ENCODE measurements at places on chromosomes 1 and 21.

GRCh38 chr1:226473325-226473724, 65.4 kb upstream of the PARP1 start:
- DNase-seq = no peak

DNA sequence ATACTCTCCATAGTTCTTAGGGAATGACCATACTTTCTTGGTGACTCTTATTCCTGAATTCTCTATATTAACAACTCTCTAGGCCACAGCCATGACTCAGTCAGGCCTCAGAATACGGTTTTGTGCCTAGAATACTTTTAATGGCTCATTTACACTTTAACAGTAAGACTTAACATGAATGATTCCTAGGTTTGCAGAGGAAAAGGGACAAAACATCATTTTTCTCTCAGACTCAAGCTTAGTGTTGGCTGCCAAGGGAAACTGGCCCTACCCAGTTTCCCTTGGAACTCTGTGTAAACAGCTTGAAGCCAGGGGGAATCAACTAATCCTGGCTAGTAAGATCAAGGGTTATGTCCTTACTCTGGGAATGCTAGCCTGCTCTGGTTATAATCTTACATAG, 164.9 kb upstream of the PKN2 start:
- no peak for DNase-seq

DNA sequence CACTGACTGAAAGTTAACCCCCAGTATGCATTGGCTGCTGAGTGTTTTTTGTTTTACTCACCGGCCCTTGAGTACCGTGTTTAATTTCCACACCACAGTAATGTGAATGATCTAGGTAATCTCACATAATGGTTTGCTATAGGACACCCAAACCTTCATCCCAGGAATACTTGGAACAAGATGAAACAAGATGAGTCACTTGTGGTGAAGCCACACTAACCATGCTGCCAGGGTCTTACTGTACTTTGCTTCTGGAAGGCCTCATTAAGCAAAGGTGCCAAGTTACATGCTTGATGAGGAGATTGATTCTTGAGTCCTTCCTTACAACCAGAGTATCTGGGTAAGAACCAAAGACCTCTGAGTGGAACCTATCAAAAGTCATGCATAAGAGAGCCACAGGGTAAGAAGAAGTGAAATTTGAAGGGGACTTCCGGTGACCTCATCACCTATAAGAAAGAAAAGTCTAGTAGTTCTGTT, 163.3 kb downstream of the NRIP1 start:
- peak; percentile 84 for DNase-seq

DNA sequence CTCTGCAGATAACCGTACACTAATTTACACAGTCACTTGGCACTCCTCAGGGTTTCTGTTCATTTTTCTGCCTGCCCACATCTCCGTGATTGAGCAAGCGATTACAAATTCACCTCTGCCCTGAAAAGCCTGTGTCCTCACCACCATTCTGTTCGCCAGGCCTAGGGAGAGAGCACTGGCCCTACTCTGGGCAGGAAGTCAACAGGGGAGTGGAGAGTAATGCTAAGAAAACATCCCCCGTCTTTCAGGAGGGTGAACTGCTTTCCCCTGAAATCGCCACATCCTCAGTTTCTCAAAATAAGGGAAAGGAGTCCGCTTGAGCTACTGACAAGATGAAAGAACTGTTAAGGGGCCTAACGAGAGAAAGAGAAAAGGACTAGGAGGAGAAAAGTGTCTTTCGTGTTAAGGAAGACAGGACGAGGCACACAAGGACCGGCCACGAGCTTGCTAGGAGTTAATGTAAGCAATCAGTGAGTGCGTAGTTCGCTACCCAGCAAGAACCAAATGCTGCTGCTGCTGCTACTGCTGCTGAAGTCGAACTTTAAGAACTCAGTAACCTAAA, 632 bp downstream of the PEX19 start:
- peak; percentile 92 for DNase-seq

DNA sequence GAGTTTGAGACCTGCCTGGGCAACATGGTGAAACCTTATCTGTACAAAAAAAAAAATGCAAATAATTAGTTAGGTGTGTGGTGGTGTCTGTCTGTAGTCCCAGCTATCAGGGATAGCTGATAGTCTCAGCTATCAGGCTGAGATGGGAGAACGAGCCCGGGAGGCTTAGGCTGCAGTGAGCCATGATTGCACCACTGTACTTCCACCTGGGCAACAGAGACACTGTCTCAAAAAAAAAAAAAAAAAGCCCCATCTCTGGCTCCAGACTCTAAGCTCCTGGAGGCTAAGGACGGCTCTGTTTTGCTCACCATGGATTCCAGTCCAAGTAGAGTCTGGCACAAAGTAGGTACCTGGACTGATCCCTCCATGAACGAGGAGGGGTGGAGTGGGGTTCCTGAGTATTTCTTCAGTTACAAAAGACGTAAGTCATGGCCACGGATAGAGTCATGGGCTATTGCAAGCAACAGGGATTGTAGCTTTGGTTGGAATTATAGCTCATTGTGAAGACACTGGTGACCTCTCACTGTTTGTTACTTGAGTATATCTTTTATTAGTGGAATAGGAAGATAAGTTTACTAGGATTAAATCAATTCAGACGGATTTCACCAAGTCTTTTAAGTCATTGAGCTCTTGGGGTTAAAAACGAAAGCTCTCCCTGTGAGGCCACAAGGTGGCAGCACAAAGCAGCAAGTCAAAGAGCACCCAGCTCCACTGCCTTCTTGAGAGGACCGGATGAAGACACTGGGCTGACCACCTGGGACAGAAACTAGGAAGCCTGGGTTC, 35.6 kb upstream of the TMEM61 start:
- peak; percentile 78 for DNase-seq

GRCh38 chr1:22619798-22620197, 16.6 kb upstream of the C1QA start:
- no peak for DNase-seq

GRCh38 chr1:235864931-235865525, 1.7 kb downstream of the LYST start:
- DNase-seq = no peak

GRCh38 chr1:99643021-99643779, 2.7 kb upstream of the PALMD start:
- DNase-seq = peak; percentile 28

- DNase-seq = no peak
Measured at GRCh38 chr1:55612988-55613387, 397.8 kb upstream of the USP24 start.

- no peak for DNase-seq
Measured at GRCh38 chr1:222109836-222110235, 367.9 kb upstream of the DUSP10 start.

GRCh38 chr21:45769294-45769693, 125.8 kb downstream of the PCBP3 start:
- DNase-seq = no peak

- no peak for DNase-seq
Measured at GRCh38 chr1:47568763-47569162, 130.9 kb downstream of the FOXD2 start.

DNA sequence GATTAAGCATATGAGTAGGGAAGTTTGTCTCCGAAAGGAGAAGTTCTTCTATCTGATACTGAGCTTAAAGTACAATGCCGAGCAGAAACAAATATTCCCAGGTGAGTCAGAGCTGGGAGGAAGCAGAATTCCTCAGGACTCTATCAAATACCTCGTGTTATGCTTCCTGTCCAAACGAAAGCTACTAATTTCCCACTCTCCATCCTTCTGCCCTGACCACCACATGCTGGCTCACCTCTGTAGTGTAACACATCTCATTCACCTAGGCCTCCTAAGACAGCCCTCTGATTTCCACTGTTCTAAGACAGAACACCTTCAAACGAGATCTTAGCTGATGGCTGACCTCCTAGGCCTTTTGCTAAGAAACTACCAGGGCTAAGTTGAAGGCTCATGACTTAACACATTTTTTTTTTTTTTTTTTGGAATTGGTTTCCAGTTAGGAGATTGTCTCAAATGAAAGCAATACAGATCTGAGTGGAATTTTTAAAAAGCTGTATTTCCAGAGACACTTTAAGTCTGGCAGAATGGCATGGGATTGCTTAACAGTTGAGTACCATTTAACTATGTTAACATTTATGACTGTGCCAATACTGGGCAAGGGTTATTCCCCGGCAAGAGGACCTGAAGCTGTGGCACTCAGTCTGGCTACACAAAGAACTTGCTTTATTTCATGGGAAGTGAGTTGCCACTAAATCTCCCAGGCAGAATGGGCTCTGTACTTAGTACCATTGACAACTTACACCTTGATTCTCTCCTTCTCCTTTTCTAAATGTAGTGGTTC, 583.4 kb downstream of the DPYD start:
- peak; percentile 29 for DNase-seq

DNA sequence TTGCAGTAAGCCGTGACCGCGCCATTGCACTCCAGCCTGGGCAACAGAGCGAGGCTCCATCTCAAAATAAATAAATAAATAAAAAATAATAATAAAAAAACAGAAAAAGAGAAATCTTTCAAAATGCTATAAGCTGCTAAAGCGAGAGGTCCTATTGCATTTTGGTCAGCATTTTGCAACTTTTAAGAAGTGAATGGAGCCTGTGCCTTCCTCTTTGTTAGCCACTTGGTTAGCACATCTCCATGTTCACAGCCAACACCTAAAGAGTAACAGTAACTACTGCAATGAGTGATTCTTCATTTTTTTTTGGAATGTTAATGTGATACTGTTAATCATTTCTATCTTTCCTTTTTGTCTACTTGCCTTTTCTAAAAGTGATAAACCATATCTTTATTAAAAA, 80.6 kb downstream of the ERG start:
- no peak for DNase-seq

DNA sequence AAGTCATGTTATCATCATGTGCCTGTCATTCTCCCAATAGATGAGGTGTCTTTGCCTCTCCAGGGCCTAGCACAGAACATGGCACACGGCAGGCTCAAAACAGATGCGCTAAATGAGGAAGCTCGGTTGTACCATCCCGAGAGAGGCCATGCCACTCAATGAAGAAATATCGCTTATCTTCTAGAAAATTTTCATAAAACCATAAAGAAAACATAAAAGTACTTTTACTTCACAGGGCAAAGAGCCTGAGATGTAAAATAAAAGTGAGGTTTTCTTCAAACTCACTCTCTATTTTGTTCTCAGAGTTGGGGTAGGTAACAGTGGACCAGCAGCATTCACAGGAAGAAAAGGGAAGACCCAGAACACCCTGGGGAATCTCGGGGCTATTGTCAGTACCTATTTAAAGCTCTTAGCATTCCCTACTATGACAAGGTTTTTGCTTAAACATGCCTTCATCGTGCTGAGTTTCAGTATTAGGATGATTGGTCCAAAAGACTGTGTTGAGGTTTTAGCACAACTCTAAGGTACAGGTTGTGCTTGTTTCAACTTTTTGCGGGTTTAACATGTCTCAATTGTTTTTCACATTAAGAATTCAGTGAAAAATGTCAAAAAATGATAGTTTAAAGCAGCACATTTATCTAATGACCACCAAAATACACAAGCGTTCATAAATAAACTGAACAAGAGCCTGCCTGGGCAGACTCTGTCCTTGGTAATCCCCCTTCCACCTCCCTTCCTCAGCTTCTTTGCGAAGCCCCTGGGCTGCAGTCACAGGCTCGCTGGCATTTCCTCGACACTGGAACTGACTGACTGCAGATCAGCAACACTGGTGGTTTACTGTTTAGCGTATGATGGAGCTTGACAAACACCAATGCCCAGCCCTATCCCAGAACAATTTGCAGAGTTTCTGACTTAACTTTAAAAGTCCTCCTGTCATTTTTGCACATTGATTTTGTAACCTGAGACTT, 55.6 kb downstream of the COQ8A start:
- DNase-seq = no peak

DNA sequence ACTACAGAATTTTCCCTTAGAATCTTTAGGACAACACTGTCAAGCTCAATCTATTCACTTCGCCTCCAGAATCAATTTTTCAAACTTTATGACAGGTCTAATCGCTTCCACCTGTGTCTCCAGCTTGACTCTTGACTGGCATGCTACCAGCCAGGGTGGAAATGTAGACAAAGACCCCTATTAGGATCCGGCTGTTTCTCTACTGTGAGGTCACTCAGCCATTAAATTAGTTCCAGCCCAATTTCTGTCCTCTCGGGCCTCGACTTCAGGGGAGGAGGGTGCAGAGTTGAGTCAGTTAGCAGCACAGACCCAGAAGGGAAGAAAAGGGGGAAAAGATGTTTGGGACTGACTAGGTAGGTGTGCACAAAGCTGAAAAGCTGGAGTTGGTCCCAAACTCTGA, 78.5 kb downstream of the HLCS start:
- no peak for DNase-seq

DNA sequence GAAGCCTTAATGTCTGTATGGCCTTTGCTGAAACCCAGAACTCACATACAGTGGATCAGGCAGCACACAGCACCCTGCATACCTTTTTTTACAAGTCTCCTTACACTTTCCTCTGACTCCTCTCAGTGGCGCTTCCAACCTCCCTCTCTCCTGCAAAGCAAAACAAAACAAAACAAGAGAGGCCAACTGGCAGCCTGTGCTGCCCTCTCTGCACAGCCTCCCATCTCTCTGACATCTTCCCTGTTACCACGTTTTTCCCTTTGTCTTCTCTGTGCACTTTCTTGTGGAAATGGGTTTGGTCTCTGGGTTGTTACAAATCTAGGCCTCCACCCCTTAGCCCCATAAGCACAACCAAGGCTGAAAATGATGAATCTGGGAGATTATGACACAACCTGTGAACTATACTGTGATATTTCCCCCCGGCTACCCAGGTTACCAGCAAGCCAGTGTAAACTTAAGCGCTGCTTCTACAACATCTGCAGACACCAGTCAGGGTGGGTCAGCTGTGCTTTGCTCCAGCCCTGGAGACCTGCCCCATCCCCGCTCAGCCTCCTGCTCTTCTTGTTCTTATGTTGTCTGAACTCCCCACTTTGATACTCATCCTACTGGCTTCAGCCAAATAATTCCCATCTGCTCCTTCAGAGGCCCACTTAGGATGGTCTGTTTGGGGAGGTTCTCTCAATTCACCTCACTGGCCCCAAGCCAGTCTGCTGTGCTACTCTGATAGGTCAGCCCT, 54.9 kb upstream of the FMOD start:
- DNase-seq = no peak

GRCh38 chr1:244012202-244012601, 38.9 kb upstream of the ZBTB18 start:
- DNase-seq = peak; percentile 67

- DNase-seq = peak; percentile 96
Measured at GRCh38 chr1:163069142-163069541, at the start of gene RGS4. Gene RGS4, plus strand, starts transcription at chr1:163069361. Its CDS starts 124 bp downstream, at chr1:163069485.

- DNase-seq = peak; percentile 69
Measured at GRCh38 chr21:45004481-45005247, 64.8 kb downstream of the SLX9 start.

- DNase-seq = no peak
Measured at GRCh38 chr1:20615946-20616846, 17.1 kb upstream of the PINK1 start.

GRCh38 chr21:42468491-42469131, 27.4 kb downstream of the RSPH1 start:
- peak; percentile 57 for DNase-seq

DNA sequence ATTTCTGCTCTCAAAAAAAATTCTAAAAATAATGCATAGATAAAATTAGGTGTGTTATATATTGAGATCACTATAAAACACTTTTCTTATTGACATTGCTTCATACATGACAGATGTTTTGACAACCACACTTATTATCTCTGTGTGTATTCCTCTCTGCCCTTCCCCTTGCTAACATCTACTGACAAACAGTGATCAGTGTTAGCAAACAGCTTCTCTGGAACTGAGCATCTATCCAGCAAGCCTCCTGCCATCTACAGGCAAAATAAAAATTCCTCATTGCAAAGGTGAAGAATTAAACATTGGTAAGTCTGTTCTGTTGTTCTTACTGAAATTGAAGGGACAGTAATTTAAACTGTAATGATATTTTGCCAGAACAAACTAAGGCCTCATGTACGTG, 2153.9 kb downstream of the NCAM2 start:
- no peak for DNase-seq

- DNase-seq = no peak
Measured at GRCh38 chr1:100786870-100787269, 67.3 kb downstream of the VCAM1 start.
